ENCODE measurements at places on chromosomes 1 and 21. TPM values are rescaled to one million over a fixed set of nuclear protein-coding genes. Genes with fewer than 3 reads are reported as not detected.

ATAD3B gene
- 32.2 TPM for total RNA-seq

TIAM1 gene
- under 0.01 TPM for total RNA-seq

C1orf210 gene
- total RNA-seq: not detected

GLIS1 gene
- total RNA-seq: not detected

OR2L3 gene
- not detected for total RNA-seq

SERTAD4 gene
- total RNA-seq: 1.5 TPM

KCNA3 gene
- not detected for total RNA-seq

ZNF436 gene
- total RNA-seq: 21.1 TPM

STIL gene
- 15.8 TPM for total RNA-seq

RBP7 gene
- total RNA-seq: not detected

PCP4L1 gene
- not detected for total RNA-seq

TDRD5 gene
- not detected for total RNA-seq

CFHR2 gene
- not detected for total RNA-seq

GREM2 gene
- not detected for total RNA-seq

CSMD2 gene
- total RNA-seq: under 0.01 TPM

HSD3B1 gene
- total RNA-seq: not detected

PLEKHA6 gene
- 6.8 TPM for total RNA-seq

DNA sequence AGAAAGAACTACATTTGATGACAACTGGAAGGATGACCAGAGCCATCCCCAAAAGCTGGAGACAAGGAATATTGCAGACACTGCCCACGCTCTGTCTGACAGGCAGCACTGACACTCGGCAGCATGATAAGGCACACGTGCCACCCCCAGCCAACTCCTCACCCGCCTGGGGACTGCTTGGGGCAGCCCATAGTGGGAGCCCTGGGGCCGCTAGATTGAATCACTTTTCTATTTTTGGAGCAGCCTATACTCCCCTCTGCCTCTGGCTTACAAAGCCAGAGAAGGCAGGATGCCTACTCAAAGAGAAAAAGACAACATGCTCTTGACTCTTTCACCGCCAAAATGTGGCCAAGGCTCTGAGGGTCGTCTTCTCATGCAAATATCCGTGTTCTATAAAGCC is 1.3 kb downstream of the SMG5 start:
- no peak for DNase-seq

DNA sequence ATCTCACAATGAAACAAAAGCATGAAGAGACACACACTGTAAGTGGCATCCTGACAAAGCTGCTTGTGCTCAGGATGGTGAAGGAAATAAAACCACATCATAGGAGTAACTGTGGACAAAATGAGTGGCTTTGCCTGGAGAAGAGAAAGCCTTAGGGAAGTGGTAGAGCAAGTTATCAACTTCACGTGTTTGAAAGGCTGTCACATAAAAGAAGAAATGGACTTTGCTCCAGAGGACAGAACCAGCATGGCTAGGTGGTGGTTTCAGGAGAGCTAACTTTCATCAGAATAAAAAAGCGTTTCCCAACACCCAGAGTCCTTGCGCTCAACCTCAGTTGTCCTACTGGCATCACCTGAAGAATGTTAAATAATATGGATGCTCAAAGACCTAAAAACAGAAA is 139.9 kb downstream of the SETD4 start:
- no peak for DNase-seq

GRCh38 chr21:35720208-35720731 is 340.1 kb downstream of the SETD4 start:
- no peak for DNase-seq

DNA sequence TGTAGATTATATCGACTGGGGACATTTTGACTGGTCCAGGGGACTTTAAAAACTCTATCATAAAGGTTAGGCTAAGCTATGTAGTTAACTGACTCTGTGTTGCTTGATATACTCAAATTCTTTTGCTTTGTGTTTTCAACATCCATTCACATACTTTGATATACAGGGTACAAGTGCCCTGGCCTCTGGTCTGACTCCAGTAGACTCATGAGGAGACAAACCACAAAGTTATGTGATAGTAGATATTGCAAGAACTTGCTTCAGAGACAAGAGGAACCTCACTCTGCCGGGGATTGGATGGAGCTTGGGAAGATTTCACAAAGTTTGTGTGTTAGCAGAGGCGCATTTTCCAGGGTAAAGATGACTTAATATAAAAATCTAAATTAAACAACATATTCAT is 1.3 kb downstream of the GORAB start:
- DNase-seq: no peak

- DNase-seq: no peak
Observed at GRCh38 chr1:204889681-204890383, 19.2 kb downstream of the NFASC start.

GRCh38 chr1:245440922-245441321 is 286.1 kb downstream of the KIF26B start:
- no peak for DNase-seq

GRCh38 chr1:174999936-175000696 is at the start of gene CACYBP:
Gene CACYBP (plus strand): TSS chr1:174999947. CDS start chr1:175000181, 234 bp downstream.
- no peak for DNase-seq

GRCh38 chr21:46181953-46182547 is 2.2 kb downstream of the SPATC1L start:
- no peak for DNase-seq

- DNase-seq: no peak
Observed at GRCh38 chr1:189681252-189681919, 796.3 kb downstream of the BRINP3 start.

DNA sequence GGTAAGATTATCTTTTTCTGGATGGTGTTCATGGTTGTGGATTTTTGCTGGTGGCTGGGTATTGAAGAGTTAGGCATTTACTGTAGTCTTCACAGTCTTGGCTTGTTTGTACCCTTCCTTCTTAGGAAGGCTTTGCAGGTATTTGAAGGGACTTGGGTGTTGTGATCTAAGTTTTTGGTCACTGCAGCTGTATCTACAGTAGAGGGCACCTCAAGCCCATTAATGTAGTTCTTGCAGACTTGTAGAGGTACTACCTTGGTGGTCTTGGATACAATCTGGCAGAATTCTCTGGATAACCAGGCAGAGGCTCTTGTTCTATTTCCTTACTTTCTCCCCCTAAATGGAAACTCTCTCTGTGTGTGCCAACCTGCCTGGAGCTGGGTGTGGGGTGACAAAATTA is 155.8 kb upstream of the BRINP3 start:
- no peak for DNase-seq

- no peak for DNase-seq
Observed at GRCh38 chr1:222788402-222789156, 26.3 kb upstream of the DISP1 start.

- DNase-seq: no peak
Observed at GRCh38 chr1:238558156-238558555, 667.4 kb upstream of the ZP4 start.

- DNase-seq: no peak
Observed at GRCh38 chr1:182841368-182841988, 2.3 kb downstream of the DHX9 start.

- no peak for DNase-seq
Observed at GRCh38 chr1:99005537-99005942, 879 bp upstream of the PLPPR5 start.

DNA sequence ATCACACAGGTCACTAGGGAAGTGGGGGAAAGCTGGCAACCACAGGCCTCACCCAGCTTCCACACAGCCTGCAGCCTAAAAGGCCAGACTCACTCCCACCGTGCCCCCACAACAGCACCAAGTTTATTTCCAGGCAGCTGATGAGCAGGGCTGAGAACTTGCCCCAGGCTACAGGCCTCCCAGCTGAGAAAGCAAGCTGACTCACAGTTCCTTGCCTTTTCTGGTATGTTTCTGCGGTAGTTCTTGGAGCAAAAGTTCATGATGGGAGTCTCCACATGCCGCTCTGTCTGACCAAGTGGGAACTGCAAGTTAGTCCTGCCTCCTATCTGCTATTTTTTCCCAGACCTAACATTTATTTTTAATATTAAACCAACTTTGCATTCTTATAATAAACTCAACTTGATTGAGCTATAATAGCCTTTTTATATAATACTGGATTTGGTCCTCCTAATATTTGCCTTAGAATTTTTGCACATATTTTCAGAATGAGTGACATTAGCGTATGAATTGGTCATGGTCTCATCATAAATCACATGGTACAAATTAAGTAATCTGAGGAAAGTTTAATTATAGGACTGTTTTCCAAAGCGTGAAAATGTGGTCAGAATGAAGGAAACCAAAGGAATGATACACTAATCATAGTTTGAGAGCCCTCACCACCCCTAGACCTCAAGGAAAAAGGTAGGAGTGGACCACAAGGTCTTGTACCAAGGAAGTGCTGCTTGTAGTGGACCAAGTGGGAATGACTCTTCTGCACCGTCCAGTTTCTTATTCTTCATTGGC is 30.7 kb downstream of the RPAP2 start:
- DNase-seq: no peak

DNA sequence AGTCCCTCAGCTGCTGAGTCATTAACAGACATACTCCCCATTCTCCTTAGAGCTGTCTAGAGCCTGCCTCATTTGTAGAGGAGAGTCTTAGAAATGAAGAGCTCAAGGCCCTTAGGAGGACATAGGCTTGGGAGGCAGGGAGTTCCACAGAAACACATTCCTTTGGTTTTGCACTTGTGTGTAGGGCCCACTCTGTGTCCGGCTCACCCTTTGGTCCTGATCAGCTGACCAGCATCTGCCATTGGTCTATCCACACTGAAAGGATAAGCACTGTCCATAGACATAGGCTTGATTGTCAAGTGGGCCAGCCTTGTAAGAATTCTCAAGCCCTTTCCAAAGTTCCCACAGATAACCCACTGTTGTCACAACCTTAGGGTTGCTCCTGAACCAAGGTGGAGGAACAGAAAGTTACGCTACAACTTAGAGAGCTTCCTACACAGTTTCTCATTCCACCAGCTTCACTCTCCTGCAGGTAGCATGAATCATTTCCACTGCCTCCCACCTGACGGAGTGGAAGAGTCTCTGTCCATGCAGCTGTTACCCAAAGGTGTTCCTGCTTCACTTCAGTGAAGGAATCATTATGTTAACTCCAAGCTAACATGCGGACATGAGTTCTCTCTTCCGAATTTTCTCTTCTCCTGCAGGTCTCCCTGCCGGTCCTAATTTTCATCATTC is 96.1 kb downstream of the TNFSF18 start:
- no peak for DNase-seq

DNA sequence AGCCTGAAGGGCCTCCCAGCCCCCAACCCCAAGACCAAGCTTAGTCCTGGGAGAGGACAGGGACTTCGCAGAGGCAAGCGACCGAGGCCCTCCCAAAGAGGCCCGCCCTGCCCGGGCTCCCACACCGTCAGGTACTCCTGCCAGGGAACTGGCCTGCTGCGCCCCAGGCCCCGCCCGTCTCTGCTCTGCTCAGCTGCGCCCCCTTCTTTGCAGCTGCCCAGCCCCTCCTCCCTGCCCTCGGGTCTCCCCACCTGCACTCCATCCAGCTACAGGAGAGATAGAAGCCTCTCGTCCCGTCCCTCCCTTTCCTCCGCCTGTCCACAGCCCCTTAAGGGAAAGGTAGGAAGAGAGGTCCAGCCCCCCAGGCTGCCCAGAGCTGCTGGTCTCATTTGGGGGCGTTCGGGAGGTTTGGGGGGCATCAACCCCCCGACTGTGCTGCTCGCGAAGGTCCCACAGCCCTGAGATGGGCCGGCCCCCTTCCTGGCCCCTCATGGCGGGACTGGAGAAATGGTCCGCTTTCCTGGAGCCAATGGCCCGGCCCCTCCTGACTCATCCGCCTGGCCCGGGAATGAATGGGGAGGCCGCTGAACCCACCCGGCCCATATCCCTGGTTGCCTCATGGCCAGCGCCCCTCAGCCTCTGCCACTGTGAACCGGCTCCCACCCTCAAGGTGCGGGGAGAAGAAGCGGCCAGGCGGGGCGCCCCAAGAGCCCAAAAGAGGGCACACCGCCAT is 21.9 kb upstream of the ARF1 start:
- DNase-seq: no peak

- no peak for DNase-seq
Observed at GRCh38 chr1:204909109-204909508, 38.4 kb downstream of the NFASC start.

DNA sequence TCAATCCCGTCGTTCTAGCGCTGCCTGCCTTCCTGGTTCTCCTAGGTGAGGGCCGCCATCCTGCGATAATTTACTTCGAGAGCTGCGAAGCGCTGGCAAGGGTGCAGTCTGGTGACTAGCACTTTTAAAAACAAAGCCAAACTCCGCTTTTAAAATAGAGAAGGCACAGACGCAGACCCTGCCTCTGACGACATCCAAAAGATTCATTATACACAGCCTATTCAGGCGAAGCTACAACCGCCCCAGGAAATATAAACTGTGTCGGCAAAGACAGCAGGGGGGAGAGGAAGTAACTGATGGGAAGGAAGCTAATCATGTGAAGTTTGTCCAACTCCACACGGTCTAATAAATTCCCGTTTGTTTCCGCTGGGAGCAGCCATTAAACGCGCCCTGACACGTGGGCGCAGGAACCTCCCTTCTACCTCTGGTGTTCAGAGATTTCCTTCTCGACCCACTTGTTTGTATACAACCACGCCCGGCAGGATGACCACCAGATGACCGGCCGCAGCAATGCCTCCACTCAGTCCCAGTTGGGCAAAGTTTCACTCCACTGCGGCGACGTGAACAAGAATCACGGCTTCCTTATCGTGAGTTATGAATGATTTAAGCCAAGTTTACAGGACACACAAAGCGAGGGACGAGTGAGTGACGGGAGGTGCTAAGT is 1.3 kb downstream of the GNG12 start:
- DNase-seq: no peak

GRCh38 chr1:219174460-219175211 is 958 bp downstream of the LYPLAL1 start:
- peak; percentile 55 for DNase-seq

GRCh38 chr1:17258116-17258757 is 9.3 kb downstream of the PADI3 start:
- DNase-seq: no peak

DNA sequence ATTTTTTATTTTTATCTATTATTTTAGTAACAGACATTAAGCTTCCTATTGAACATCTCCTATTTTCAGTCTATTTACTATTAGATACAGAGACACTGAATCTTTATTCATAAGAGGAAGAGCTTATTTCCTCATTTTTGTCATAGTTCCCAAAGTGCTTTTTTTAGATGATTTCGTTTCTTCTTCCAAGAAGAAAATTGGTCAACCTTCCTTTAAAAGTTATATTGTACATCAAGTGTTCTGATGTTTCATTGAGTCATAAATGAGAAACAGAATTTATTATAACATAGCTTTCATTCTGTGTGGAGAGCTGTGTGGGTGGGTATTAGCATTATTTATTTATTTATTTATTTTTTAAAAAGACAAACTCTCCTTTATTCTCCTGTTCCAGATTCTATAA is 50.6 kb upstream of the BACH1 start:
- no peak for DNase-seq

Measured in pulmonary artery endothelial cell (primary cell).